Endothelial cell of umbilical vein (primary cell): ENCODE measurements at places on chromosomes 3 and 15. TPM values are rescaled to one million over a fixed set of nuclear protein-coding genes. Genes with fewer than 3 reads are reported as not detected.

COL7A1 gene
- 1.5 and 1.9 TPM in 2 replicates for total RNA-seq

FBLN2 gene
- 0.07 and 1.4 TPM in 2 replicates for total RNA-seq

DNAJB8 gene
- total RNA-seq: not detected in 2 replicates

LMAN1L gene
- total RNA-seq: not detected in 2 replicates

KCNAB1 gene
- total RNA-seq: 11.7 TPM in 1 of 2 replicates, not detected in the other

CTNNB1 gene
- total RNA-seq: 513 and 566 TPM in 2 replicates

TMEM41A gene
- 16.0 and 16.8 TPM in 2 replicates for total RNA-seq

CGNL1 gene
- 25.7 and 27.1 TPM in 2 replicates for total RNA-seq

DNA sequence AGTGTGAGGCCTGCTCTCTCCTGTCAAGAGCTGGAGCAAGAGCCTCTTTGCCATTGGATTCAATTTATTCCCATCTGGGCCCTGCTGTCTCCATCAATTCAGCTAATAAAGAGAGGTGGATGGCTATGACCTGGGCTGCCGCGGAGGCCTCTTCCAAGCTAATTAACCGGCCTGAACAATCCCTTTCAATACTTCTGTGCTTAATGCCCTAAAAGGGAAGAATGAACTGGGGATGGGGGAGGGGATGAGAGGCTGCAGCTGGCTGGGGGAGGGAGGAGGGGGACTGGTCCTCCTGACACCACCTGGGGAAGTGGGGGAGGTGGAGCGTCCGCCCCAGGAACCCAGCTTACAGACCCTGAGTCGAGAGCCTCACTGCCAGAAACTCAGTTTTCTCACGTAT is 33.4 kb upstream of the PRR23E start:
- DNase-seq: no peak
- no peaks in the 10 kb centered on the region for H3K36me3 ChIP-seq
- no peaks in the 10 kb centered on the region for H3K4me1 ChIP-seq
- H3K27ac ChIP-seq: no peak overlapping the region

DNA sequence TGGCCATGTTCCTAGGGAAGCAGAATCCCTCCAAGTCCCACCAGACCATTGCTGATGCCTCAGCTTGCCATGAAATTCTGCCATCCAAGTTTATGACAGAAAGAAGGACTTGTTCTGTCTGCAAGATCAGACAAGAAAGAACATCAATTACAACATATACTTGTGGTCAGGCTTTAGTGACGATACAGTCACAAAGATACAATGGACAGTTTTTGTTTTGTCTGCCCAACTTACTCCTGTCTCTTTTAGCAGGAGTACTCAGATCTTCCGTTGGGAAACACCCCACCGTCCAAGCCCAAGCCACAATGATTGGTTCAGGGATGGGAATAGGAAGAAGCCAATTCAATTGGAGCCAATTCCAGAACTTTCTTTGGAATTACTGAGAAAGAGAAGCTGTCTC is 15.7 kb downstream of the KLHL6 start:
- H3K27ac ChIP-seq: no peak overlapping the region
- no peaks in the 10 kb centered on the region for H3K27me3 ChIP-seq
- no peak overlapping the region for H3K4me3 ChIP-seq
- no peak for DNase-seq
- H3K36me3 ChIP-seq: no peaks in the 10 kb centered on the region
- H3K4me1 ChIP-seq: no peaks in the 10 kb centered on the region

GRCh38 chr3:12791430-12791829 is 5.0 kb upstream of the CAND2 start:
- H3K36me3 ChIP-seq: no peaks in the 10 kb centered on the region
- no peaks in the 10 kb centered on the region for H3K27me3 ChIP-seq
- no peak overlapping the region for H3K4me3 ChIP-seq
- no peak overlapping the region for H3K27ac ChIP-seq
- DNase-seq: no peak

- no peaks in the 10 kb centered on the region for H3K36me3 ChIP-seq
- no peaks in the 10 kb centered on the region for H3K4me1 ChIP-seq
- H3K27me3 ChIP-seq: no peaks in the 10 kb centered on the region
- H3K27ac ChIP-seq: no peak overlapping the region
- DNase-seq: no peak
Observed at GRCh38 chr3:48070030-48070429, 53.8 kb upstream of the MAP4 start.

DNA sequence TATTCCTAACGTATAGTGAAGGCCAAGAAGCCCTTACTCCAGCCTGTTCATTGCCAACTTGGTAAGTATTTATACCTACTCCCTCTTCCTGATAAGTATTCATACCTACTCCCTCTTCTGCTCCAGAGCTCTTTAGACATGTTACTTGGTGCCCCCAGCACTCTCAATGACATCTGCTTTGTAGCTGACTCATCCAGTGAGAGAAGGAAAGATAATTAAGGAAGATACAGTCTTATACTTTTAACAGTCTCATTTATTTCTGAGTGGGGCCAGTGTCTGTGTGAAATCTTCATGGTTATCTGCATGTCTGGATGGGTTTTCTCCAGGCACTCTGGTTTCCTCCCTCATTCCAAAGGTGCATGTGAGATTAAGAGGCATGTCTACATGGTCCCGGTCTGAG is 698.7 kb downstream of the FHIT start:
- no peak for DNase-seq
- H3K36me3 ChIP-seq: no peaks in the 10 kb centered on the region
- H3K4me3 ChIP-seq: no peak overlapping the region

- H3K27me3 ChIP-seq: no peaks in the 10 kb centered on the region
- no peak for DNase-seq
- no peak overlapping the region for H3K27ac ChIP-seq
- no peak overlapping the region for H3K4me3 ChIP-seq
Observed at GRCh38 chr3:101063401-101063800, 70.2 kb upstream of the ABI3BP start.

GRCh38 chr3:13215940-13216546 is 142.8 kb upstream of the IQSEC1 start:
- no peaks in the 10 kb centered on the region for H3K4me1 ChIP-seq
- H3K27ac ChIP-seq: no peak overlapping the region
- H3K27me3 ChIP-seq: no peaks in the 10 kb centered on the region
- H3K36me3 ChIP-seq: no peaks in the 10 kb centered on the region
